ENCODE measurements at places on chromosomes 4 and X. TPM values are rescaled to one million over a fixed set of nuclear protein-coding genes. Genes with fewer than 3 reads are reported as not detected.

Gene PDGFRA
- 127 TPM for total RNA-seq

Gene USP17L28
- not detected for total RNA-seq

Gene DCAF4L1
- 0.49 TPM for total RNA-seq

Gene PGAM4
- total RNA-seq: not detected

Gene DMD
- total RNA-seq: 87.2 TPM

Gene MUC7
- not detected for total RNA-seq

Gene FMR1
- total RNA-seq: 51.7 TPM

Gene FHDC1
- total RNA-seq: 0.44 TPM

Gene ENPEP
- total RNA-seq: 4.0 TPM

Gene USP17L12
- total RNA-seq: not detected

Gene GPR82
- total RNA-seq: 0.22 TPM

Gene ADAM29
- total RNA-seq: not detected

Gene PAGE1
- total RNA-seq: 1.9 TPM

All from subcutaneous adipose tissue (tissue), 4 donors.